ENCODE measurements at places on chromosomes 11 and 22.

- DNase-seq: no peak
These were observed 5.4 kb downstream of the OR8B12 start for GRCh38 chr11:124538019-124538418.

DNA sequence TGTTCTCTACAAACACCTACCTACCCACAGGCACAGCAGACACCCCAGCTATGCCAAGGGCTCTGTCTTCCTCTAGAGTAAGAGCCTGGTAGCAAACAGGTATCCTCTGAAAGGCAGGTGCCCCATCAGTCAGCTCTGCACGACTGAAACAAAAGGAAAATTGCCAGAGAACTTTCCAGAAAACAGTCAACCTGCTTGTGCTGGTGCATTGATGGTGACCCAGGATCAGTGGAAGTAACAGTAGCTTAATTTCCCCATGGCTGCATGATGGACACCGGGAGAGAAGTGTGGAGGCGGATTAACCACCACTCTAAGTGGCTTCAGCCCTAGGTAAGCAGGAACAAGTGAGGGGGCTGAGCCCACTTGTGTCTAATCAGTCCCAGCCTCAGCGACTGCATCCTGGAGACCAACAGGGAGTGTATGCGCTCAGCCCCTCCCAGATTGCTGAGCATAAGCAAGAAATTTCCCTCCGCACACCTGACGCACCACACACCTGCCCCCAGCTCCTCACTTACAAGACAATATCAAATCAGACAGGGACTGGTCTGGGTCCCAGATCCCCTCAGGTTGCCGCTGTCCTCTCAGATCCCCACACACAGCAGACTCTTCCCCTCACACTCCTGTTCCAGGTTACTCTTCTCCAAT, 70.7 kb upstream of the IGLL5 start:
- no peak for DNase-seq

DNA sequence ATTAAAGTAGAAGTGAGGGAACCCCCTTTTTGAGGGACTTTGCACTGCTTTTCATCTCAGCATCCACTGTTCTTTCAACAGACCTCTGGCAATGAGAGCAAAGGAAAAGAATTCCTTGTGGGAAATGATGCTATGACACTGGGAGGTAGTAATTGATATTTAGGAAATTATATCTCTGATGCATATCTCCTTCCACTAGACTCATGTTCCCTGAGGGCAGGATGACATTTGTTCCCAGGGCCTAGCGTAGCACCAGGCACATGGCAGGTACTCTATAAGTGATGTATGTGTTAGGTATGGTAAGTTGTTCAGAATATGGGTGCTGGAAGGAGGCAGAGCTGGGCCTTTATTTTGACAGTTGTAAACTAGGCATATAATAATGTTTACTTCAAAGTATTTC, 142.9 kb downstream of the CCDC81 start:
- no peak for DNase-seq

DNA sequence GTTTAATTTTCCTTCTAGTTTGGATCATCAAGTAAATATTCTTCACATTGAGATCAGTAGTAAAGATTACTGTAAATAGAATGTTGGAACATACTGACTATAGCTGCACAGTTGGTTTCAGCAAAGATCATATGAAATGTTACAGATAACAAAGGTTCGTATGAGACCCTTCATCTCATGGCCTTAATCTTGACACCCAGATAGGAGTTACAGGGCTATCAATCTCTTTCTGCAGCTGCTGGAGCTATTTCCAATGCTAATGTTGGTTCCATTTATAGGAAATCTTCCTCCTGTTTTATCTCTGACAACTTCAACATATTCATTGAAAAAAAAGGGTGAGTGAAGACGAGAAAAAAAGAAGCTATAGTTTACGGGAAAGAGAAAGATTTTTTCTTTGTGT, 495.6 kb downstream of the JRKL start:
- no peak for DNase-seq

- DNase-seq: no peak
These were observed 65.3 kb downstream of the CTTN start for GRCh38 chr11:70463478-70464255.

DNA sequence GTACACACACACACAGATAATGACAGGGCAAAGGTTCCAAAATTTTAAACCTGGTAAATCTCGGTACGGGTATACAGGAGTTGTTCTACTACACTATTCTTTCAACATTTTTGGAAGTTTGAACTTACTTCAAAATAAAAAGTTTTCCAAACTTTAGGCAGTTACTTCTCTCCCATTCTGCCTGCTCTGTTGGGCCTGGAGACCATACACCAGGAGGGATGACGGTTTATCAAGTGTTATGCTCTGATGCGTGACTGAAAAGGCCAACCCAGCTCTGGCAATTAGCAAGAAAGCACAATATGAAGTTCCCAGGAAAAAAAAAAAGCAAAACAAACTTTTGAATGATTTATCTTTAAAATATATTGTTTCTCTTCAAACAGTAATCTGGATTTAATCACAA, 969 bp downstream of the SERPIND1 start:
- no peak for DNase-seq

GRCh38 chr11:8231979-8232378, 31.7 kb downstream of the LMO1 start:
- DNase-seq: no peak

DNA sequence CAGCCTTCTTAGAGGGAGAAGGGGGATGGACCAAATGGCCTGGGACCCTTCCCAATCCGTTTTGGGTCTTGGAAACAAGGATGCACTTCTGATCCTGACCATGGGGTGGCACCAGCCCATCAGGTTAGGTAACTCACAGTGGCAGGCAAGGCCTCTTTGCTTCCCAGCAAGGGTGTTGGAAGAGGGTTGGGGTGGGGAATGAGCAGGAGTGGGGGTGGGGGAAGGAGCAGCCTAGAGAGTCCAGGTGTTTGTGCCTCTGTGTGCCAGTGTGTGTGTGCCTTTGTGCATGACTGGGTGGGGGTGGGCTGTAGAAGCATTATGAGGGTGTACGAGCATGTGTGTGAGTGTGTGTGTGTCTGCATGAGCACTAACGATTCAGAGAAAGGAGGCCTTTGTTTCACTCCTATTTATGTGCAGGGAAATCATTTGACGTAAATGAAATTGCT, 213.1 kb downstream of the INSC start:
- DNase-seq: no peak

DNA sequence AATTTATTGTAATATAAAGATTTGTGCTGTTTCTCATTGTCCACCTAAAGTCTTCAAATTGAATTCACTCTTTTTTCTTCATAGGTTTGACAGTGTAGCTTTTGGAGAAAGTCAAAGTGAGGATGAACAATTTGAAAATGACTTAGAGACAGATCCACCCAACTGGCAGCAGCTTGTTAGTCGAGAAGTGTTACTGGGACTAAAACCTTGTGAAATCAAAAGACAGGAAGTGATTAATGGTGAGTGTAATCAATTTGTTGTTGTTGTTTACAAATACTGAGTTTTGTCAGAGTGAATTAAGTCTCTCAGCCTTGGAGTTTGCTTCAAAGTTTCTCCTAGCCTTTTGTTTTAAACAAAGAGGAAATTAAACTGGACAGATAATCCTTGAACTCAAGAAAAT, 53.6 kb upstream of the GRIK4 start:
- DNase-seq: no peak

GRCh38 chr11:92735039-92735438, 234.4 kb upstream of the MTNR1B start:
- no peak for DNase-seq

DNA sequence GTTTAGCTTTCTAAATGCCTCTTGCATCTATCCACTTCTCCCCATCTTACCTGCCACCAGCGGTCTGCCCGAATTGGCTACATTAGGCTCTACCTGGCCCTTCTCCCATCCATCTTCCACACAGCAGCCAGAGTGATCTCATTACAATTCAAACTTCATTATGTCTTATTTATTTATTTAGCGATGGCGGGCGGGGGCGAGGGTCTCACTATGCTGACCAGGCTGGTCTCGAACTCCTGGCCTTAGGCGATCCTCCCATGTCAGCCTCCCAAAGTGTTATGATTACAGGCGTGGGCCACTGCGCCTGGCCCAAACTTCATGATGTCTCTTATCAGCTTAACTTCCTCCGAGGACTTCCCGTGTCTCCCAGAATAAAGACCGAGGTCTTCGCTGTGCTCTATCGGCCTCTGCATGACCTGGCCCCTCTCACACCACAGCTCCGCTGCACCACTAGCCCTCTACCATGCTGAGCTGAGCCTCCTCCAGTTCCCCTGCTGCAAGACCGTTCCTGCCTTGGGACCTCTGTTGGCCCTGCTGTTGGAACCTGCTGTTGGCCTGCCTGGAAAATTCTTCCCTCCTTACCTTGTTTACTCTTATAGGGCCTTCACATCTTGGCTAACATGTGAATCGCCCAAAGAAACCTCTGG, 870 bp upstream of the CTTN start:
- no peak for DNase-seq

DNA sequence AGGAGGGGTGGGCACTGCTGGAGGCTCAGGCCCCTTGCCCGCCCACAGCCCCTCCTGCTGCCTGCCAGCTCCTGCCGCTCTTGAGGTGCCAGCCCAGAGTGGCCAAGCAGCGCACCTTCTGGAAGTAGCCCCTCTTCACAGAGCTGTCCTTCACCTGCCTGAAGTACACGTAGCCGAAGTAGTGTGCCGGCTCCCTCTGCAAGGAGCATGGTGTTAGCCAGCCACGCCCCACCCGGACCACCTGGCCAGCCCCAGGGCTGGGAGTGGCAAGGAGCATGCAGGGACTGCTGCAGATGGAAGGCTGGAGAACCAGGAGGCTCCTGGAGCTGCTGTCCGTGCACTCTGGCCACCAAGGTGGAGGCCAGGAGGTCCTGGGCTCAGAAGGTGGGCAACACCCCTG, 9.6 kb downstream of the DENND6B start:
- no peak for DNase-seq

Data from activated gamma-delta T cell treated with anti-CD3 and anti-CD28 coated beads, Interleukin-2, amount 50 U/mL, for 16 hours (primary cell).